ENCODE measurements at places on chromosomes 16 and 17.

DNA sequence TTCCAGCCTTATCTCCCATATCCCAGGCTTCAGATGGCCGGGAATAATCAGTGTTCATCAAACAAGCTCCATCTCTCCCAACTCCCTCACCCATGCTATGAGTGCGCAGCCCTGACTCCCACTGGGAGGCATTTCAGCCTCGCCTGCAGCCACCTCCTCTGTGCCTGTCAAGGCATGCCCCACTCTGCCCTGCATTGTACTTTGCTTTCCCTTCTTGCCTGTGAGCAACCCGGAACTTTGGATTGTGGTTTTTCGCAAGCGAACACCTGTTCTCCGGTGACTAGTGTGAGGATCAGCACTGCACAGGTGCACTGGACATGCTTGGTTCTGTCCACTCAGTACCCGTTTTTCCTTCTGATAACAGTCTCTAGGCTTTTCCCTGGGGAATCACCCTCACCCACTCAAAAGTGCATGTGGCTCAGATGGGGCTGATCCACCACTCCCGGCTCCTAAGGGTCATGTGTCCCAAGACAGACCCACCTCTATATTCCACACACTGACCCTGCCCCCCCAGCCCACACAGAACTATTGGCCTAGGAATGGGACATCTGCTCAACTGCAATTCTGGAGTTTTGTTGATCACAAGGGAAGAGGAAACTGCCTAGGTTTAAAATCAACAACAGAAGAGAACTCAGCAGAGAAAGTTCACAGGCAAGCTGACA lies 9.1 kb downstream of the CHST6 start:
- H3K36me3 ChIP-seq, result no peaks in the 10 kb centered on the region
- H3K4me1 ChIP-seq, result peaks cover 11% of the 10 kb centered on the region
- no peak for DNase-seq
- peaks cover 18% of the 10 kb centered on the region for H3K27me3 ChIP-seq
- H3K4me3 ChIP-seq, result no peak overlapping the region

- H3K4me1 ChIP-seq, result peaks cover 22% of the 10 kb centered on the region
- peak; percentile 68 for DNase-seq
- peak overlapping the region; percentile 83 for H3K27ac ChIP-seq
- peaks cover 8% of the 10 kb centered on the region for H3K36me3 ChIP-seq
- H3K27me3 ChIP-seq, result peaks cover 6% of the 10 kb centered on the region
Measured at GRCh38 chr17:35345926-35346771, 27.3 kb downstream of the SLFN11 start.

DNA sequence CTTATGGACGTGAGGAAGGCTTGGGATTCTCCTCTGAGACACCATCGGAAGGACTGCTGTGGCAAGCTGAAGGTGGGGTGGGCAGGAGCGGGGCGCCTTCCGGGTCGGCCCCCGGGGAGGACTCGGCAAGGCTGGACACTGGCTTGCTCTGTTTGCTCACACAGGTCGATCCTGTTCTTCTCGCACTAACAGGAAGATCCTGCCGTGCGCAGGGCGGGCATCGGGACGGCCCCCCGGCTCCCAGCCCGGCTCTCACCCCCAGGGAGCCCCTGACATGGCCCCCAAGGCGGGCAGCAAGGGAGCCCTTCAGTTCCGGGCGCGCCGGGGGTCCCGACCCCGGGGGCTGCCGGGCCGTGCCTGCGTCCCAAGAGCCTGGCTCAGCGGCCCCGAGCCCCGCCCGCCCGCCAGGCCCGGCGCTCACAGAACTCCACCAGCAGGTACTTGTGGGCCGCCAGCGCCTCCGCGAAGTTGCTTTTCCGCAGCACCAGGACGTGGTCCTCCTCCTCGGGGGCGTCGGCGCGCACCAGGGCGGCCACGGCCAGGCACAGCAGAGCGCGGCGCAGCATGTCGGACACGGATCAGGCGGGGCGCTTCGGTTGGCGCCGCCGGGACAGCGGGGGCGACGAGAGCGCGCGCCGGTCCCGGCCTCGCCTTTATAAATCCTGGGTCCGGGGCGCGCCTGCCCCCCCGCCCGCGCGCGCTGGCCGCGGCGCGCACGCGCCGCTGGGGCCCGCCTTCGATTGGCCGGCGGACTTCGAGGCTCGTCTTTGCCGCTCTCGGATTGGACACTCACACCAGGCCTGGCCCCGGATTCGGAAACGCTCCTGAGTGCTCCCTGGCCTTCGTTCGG lies at the start of gene P4HB:
P4HB (minus strand) TSS at position 630 of the 850 bp plus-strand sequence; CDS start at position 566, 64 bp downstream.
- peaks cover 30% of the 10 kb centered on the region for H3K36me3 ChIP-seq
- DNase-seq, result no peak
- H3K4me1 ChIP-seq, result peaks cover 27% of the 10 kb centered on the region
- H3K4me3 ChIP-seq, result peak within 1 kb of the TSS; percentile 94

- peaks cover 5% of the 10 kb centered on the region for H3K27me3 ChIP-seq
- peak overlapping the region; percentile 91 for H3K4me3 ChIP-seq
- peak; percentile 52 for DNase-seq
- peaks cover 24% of the 10 kb centered on the region for H3K36me3 ChIP-seq
- H3K4me1 ChIP-seq, result peaks cover 48% of the 10 kb centered on the region
Measured at GRCh38 chr16:54931120-54932014, 702 bp downstream of the IRX5 start.

DNA sequence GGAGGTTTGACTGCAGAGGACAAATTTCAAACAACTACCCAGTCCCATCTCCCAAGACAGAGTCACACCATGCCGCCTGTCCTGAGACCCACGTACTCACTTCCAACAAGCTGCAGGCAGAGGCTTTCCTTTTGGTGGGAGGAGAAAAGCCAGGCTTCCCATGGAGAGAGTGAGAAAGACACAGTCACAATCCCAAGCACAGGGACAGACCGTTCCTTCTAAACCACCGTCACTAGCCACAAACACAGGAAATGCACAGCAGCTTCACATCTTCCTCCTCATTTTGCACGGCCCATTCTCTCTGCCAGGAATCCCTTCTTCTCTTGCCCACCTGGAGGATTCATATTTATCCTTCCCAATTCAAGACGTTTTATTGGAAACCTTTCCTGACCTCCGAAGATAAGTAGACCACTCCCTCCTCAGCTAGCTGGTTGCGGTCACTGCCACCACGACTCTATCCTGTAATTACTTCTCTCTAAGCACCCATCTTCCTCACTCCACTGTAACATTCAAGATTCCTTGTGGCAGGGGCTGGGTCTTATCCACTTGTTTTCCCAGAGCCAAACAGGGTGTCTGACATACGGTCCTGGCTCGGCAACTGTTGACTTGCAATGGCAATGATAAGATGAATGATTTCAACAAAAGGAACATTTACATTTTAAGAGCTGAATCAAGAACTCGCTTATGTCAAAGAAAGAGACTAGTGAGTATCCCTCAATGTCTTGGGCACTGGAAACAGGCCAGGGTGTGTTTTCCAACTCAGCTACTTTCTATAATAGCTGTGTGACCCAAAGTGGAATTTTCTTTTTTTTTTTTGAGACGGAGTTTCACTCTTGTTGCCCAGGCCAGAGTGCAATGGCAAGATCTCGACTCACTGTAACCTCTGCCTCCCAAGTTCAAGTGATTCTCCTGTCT lies 87.6 kb downstream of the XYLT1 start:
- H3K4me1 ChIP-seq, result peaks cover 33% of the 10 kb centered on the region
- DNase-seq, result no peak
- no peaks in the 10 kb centered on the region for H3K27me3 ChIP-seq
- no peaks in the 10 kb centered on the region for H3K36me3 ChIP-seq

DNA sequence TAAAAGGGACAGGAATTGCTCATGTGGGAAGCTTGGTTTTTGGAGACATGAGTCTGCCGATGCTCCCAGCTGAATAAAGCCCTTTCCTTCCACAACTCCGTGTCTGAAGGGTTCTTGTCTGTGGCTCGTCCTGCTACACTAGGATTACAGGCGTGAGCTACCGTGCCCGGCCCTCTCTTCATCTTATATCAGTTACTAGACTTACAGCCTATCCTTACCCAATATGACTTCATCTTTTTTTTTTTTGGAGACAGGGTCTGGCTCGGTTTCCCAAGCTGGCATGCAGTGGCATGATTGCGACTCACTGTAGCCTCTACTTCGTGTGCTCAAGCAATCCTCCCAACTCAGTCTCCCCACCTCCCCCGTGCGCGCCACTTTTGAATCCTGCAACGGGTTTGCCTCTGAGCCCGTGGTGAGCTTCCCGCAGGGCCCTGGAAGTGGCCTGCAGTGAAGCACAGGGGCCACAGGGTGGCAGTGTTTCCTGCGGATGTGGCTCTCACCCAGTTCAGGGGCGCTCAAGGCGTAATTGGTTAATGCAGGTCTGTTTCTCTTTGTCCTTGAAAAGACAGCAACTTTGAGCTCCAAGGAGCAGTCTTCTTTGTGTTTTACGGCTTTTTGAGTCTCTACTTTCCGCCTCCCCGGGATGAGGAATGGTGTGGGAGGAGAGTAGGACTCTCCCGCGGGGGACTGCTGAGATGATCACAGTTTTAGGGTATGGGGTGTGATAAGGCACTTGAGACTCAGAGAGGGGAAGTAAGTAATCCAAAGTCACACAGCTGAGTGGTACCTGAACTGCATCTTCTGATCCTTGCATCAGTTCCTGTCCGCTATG lies 22.7 kb upstream of the GPRC5B start:
- no peak overlapping the region for H3K27ac ChIP-seq
- H3K4me1 ChIP-seq, result peaks cover 12% of the 10 kb centered on the region
- DNase-seq, result peak; percentile 60

- peaks cover 2% of the 10 kb centered on the region for H3K27me3 ChIP-seq
- peaks cover 68% of the 10 kb centered on the region for H3K4me1 ChIP-seq
- DNase-seq, result peak; percentile 55
- peak overlapping the region; percentile 69 for H3K27ac ChIP-seq
Measured at GRCh38 chr16:68093816-68094613, 8.8 kb downstream of the NFATC3 start.

DNA sequence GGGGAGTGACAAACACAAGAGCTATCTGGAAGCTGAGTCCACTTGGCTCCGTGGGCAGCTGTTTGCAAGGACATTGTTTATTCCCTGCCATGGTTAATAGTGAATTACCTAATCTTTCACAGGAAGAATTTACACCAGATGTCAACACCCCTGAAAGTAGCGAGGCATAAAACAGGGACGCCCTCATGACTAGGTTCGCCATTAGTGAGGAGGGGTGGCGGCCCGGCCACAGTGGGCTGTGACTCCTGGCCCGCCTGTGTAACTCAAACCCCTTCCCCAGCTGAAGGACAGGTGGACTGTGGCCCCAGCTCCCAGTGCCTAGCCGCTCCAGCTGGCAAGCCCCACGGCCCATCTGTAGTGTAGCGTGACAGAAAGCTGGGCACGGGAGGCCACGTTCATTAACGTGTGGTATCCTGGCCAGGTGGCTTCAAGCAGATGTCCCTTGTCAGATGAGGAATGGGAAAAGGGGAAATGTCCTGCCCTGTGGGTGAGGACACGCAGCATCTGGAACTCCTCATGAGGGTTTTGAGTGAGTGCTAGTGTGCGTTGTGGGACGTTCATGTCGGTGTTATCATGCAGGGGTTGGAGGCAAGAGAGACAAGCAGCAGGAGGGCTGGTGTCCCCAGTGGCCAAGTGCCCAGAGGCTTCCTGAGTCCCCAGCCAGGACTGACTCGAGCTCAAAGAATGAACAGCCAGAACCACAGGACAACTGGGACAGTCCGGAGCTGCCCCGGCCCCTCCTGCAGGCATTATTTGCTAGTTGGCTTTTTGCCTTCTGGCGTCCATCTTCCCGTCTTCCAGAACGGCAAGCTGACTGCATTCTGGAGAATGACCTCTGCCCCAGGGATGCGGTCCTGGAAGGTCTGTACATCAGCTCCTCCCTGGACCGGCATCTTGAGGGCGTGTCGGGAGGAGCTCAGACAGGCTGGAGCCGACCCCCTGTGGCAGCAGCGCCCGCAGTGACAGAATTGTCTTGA lies 19.2 kb downstream of the KDM8 start:
- H3K4me3 ChIP-seq, result peak overlapping the region; percentile 26

DNA sequence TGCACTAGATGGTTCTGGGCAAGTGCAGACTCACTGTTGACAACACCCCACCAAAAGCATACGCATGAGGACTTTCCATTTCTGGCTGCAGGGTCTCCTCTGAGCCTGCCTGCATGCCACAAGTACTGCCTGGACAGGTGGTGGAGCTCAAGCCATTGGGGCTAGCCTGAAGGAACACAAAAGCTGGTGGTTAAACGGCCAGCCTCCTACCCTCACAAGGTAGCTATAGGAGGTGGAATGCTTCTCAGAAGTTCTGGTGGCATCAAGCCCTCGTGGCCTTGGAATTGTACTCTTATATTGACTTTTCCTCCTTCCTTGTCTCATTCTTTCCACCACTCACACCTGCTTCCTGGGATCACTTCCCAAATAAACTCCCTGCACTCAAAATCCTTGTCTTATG lies 56.6 kb upstream of the BCAR1 start:
- no peak for DNase-seq
- peaks cover 11% of the 10 kb centered on the region for H3K36me3 ChIP-seq
- no peak overlapping the region for H3K4me3 ChIP-seq
- H3K27ac ChIP-seq, result peak overlapping the region; percentile 69

GRCh38 chr17:72024457-72024856 lies 96.4 kb upstream of the SOX9 start:
- H3K4me1 ChIP-seq, result no peaks in the 10 kb centered on the region
- H3K36me3 ChIP-seq, result no peaks in the 10 kb centered on the region
- H3K27me3 ChIP-seq, result peaks cover 3% of the 10 kb centered on the region
- H3K4me3 ChIP-seq, result no peak overlapping the region

All from HFFc6 (cell line).